Stomach (tissue), 19 donors: ENCODE measurements at places on chromosomes 16 and 17. TPM values are rescaled to one million over a fixed set of nuclear protein-coding genes. Genes with fewer than 3 reads are reported as not detected.
A peak's percentile ranks its signal among the peaks of the same experiment; 100 is the strongest.

Gene DDX52
- 40.0 TPM for total RNA-seq

DNA sequence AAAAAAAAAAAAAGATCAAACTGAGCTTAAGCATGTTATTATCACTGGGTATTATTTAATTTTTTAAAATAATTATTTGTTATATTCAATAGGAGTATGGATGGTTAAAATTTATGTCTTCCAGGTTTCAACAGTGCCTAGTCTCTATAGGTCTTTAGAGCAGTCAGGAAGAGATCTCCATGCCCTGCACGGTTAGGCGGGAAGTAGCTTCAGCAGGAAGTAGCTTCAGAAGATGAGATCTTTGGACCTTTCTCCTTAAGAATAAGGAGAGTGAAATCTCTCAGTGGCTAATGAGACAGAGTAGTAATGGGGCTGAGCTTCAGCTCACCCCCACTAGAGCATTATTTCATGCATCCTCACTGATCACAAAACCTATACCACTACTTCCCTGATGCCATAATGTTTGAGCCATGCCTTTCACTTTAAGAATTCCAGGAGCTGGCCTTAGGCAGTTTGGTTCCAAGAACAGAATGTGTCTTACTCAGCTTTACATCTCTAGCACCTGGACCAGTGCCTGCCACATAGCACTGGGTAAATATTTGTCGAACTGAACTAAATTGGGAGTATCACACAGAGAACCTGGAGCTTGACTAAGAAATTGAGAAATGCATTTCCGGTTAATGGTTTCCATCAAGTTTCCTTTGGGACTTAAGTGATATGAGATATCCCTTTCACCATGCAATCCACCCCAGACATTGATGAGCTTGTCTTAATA lies 43.5 kb downstream of the SCPEP1 start:
- peak overlapping the region; percentile 61 for H3K27ac ChIP-seq
- peaks cover 37% of the 10 kb centered on the region for H3K4me1 ChIP-seq
- H3K36me3 ChIP-seq, result no peaks in the 10 kb centered on the region
- H3K27me3 ChIP-seq, result no peaks in the 10 kb centered on the region

DNA sequence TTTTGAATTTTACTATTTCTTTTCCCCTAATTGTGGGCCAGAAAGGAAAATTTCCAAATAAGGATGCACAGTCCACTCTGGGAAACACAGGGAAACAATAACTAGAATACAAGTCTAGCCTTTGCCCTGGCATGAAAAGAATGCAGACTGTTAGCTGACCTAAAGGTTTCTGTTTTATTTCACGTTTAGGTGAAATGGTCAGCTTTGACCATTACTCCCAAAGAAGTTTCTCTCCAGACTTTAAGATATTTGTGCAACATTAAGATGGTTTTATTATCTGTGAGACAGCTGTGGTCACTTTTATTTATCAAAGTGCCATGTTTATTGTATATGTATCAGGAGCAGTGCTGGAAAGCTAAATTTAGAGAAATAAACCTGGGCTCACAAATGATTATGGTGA lies 163.9 kb downstream of the SPECC1 start:
- H3K4me1 ChIP-seq, result peaks cover 10% of the 10 kb centered on the region
- no peak for DNase-seq
- H3K4me3 ChIP-seq, result no peak overlapping the region
- H3K27ac ChIP-seq, result peak overlapping the region; percentile 33

Gene C1QTNF1
- total RNA-seq, result 20.3 TPM

DNA sequence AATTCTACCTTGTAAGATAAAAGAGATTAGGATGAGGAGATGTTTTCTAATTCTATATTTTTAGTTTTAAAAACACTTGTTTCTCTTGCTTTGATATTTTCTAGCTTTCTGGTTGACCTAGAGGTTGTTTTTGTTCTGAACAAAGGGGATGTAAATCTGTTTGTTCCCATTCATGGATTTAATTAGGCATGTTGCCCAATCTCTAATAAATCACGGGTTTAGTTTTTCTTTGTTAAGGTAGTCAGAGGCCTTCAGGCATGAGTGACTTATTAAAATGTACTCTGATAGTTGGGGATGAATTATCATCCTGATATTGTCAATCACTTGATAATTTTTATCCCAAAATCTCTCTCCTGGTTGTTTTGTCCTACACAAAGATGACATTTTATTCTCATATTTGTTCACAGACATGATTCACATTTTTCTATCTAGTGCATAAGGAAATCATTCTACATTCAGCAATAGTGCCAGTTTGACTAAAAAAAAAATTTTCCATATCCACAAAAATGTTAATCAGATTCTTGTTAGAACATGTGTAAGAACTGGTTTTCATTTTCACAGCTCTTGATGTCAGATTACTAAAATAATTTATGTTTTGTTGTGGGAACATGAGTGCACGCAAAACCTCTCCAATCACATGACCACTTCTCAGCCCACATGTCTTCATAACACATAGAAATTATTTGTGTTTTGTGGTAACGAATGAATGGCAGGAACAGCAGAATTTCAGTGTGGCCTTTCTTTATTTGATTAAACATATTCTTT lies 95.7 kb upstream of the AKTIP start:
- H3K27ac ChIP-seq, result no peak overlapping the region
- H3K27me3 ChIP-seq, result no peaks in the 10 kb centered on the region
- no peaks in the 10 kb centered on the region for H3K4me1 ChIP-seq
- no peaks in the 10 kb centered on the region for H3K36me3 ChIP-seq
- H3K4me3 ChIP-seq, result no peak overlapping the region

DNA sequence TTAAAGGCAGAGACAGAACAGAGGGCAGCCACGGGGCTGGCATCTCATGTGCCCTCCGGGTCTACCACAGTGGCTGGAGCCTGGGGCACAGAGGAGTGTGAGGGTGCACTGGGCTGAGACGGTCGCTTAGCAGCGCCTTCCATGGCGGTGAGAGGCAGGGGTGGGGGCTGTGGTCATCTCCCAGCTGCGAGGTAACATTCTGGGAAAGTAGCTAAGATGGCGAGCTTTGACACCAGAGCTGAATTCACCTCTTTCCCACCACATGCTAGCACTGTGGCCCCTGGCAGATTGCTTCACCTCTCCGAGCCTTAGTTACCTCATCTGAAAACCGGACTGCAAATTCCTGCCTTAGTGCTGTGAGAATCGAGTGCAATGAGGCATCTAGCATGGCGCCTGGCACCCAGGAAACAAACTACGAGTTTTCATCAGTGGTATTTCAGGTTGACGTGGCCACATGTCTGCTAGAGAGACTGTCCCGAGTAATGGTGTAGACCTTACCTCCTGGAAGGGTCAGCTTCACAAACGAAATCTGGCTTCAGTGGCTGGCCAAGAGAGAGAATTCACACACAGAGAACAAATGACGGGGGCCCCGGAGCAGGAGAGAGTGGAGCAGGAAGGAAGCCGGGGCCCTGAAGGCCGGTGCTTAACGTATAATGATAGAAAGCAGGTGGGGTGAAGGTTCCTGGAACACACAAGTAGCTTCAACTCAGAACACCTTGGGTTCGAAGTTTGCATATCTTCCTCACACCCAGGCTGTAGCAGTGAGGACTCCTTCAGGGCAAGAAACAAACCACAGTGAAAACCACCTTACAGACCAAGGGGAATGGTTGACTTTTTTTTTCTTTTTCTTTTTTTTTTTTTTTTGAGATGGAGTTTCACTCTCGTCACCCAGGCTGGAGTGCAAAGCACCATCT lies 63.9 kb upstream of the RPH3AL start:
- H3K4me3 ChIP-seq, result peak overlapping the region; percentile 5
- H3K4me1 ChIP-seq, result peaks cover 22% of the 10 kb centered on the region

Gene ZP2
- not detected for total RNA-seq

GRCh38 chr17:48187872-48188608 lies 80.5 kb downstream of the SNX11 start:
- H3K27me3 ChIP-seq, result no peaks in the 10 kb centered on the region
- H3K4me3 ChIP-seq, result no peak overlapping the region
- no peaks in the 10 kb centered on the region for H3K4me1 ChIP-seq
- no peak for DNase-seq
- H3K27ac ChIP-seq, result no peak overlapping the region
- no peaks in the 10 kb centered on the region for H3K36me3 ChIP-seq

DNA sequence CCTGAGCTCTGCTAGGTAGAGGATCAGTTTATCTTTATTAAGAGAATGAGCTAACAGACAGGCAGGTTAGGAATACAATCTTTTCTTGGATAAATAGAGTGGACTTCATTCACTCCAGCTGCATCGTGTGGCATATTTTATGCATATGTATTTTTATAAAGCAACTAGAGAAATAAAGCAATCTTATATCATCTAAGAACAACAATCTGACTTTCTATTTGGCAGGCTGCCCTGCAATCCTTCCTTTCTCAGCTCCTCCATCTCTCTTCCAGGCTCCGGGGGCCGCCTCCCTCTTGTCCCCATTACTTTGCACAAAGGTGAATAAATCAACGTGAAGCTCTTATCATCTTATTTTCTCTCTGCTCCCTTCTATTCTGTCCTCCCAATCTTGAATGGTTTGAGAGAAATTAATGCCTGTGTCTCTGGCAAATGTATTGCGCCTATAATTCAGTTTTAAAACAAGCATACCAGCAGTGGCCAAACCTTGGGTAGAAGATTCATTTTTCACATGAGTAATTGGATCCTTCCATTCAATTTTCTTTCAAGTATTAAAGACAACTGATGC lies 64.5 kb downstream of the HS3ST3A1 start:
- no peak overlapping the region for H3K27ac ChIP-seq
- no peak overlapping the region for H3K4me3 ChIP-seq
- H3K4me1 ChIP-seq, result no peaks in the 10 kb centered on the region
- H3K36me3 ChIP-seq, result no peaks in the 10 kb centered on the region
- H3K27me3 ChIP-seq, result no peaks in the 10 kb centered on the region

DNA sequence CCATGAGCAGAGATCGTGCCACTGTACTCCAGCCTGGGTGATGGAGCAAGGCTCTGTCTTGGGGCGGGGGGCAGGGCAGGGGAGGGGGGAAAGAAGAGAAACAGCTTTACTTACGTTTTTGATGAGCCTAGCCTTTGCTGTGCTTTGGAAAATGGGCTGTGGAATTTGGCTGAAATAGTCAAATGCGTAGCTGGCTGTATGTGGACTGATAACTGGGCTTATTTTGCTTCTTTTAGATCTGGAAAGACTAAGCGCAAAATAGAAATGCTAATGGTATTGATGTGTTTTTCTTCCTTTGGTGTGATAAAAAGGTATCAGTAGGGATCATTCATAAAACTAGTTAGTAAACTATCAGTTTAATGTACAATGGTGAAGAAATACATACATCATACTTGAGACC lies 346.4 kb downstream of the WWOX start:
- H3K27me3 ChIP-seq, result no peaks in the 10 kb centered on the region
- peaks cover 21% of the 10 kb centered on the region for H3K4me1 ChIP-seq
- no peak overlapping the region for H3K27ac ChIP-seq
- H3K4me3 ChIP-seq, result no peak overlapping the region
- no peaks in the 10 kb centered on the region for H3K36me3 ChIP-seq

GRCh38 chr17:46001390-46002310 lies 2.6 kb downstream of the STH start:
- H3K4me3 ChIP-seq, result no peak overlapping the region
- no peaks in the 10 kb centered on the region for H3K27me3 ChIP-seq
- DNase-seq, result no peak
- H3K27ac ChIP-seq, result no peak overlapping the region

Gene RRN3
- total RNA-seq, result 14.2 TPM

GRCh38 chr17:16282522-16282921 lies 65.5 kb downstream of the PIGL start:
- peaks cover 23% of the 10 kb centered on the region for H3K4me1 ChIP-seq
- H3K27ac ChIP-seq, result no peak overlapping the region
- no peaks in the 10 kb centered on the region for H3K27me3 ChIP-seq
- H3K36me3 ChIP-seq, result no peaks in the 10 kb centered on the region

- no peak for DNase-seq
- H3K27me3 ChIP-seq, result peaks cover 46% of the 10 kb centered on the region
- no peak overlapping the region for H3K4me3 ChIP-seq
- no peaks in the 10 kb centered on the region for H3K36me3 ChIP-seq
Measured at GRCh38 chr17:43988301-43988700, 16.1 kb upstream of the NAGS start.

- H3K27me3 ChIP-seq, result no peaks in the 10 kb centered on the region
- no peaks in the 10 kb centered on the region for H3K36me3 ChIP-seq
- peaks cover 40% of the 10 kb centered on the region for H3K4me1 ChIP-seq
- H3K4me3 ChIP-seq, result peak overlapping the region; percentile 70
- peak overlapping the region; percentile 82 for H3K27ac ChIP-seq
- no peak for DNase-seq
Measured at GRCh38 chr17:21275047-21275578, 9.4 kb upstream of the MAP2K3 start.

DNA sequence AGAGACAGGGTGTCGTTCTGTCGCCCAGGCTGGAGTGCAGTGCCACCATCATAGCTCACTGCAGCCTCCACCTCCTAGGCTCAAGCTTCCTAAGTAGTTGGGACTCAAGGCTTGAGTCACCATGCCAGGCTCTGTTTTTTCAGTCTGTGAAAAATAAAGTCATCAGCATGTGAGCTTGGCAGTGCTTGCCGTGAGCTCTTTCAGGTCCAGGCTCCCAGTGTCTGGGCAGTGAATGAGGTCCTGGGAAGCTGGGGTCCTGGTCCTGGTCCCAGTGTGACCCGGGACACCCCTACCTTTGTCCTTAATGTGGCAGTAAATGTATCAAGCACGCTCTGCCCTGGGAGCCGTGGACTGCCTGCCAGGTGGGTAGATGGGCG lies 22.9 kb upstream of the RPL13 start:
- H3K4me1 ChIP-seq, result no peaks in the 10 kb centered on the region
- H3K4me3 ChIP-seq, result no peak overlapping the region
- H3K27ac ChIP-seq, result no peak overlapping the region
- H3K36me3 ChIP-seq, result peaks cover 56% of the 10 kb centered on the region
- DNase-seq, result no peak

- DNase-seq, result no peak
- H3K4me3 ChIP-seq, result peak overlapping the region; percentile 50
- H3K27me3 ChIP-seq, result peaks cover 14% of the 10 kb centered on the region
- H3K4me1 ChIP-seq, result no peaks in the 10 kb centered on the region
Measured at GRCh38 chr17:44354582-44355561, 8.8 kb downstream of the FAM171A2 start.

DNA sequence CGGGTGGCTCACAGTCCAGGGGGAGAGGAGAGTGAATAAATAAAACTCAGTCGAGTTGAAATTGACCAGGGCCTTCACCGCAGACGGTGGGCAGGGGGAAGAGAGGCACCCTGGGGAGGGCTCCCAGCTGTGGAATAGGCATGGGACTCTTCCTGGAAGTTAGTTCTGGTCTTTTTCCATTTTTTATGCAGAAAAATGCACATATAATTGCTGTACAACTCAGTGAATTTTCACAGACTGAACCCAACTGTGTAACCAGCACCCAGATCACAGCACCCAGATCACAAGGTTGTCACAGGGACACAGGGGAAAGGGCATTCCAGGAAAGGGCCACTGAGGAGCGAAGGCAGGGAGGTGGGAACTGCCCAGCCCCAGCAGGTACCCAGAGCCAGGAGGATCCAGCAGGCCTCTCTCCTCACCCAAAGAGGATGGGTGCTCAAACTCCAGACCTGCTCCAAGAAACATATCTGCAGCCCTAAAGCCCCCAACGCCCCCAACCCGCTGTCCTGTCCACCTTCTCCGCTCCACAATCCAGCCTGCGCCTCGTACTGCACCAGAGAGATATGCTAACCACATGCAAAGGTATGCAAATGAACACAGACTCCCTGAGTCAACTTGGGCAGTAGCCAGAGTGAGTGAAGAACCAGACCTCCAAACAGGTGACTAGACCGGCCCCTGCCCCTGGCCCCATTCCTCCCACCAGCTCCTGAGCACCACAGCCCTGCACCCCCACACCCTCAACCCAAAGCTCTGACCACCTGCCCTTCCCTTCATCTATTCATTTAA lies 29.1 kb upstream of the EIF1 start:
- no peaks in the 10 kb centered on the region for H3K27me3 ChIP-seq
- no peak overlapping the region for H3K4me3 ChIP-seq
- peaks cover 22% of the 10 kb centered on the region for H3K4me1 ChIP-seq
- H3K27ac ChIP-seq, result no peak overlapping the region

GRCh38 chr16:67169011-67169451 lies 1.3 kb upstream of the NOL3 start:
- H3K36me3 ChIP-seq, result no peaks in the 10 kb centered on the region
- H3K4me1 ChIP-seq, result peaks cover 56% of the 10 kb centered on the region
- no peaks in the 10 kb centered on the region for H3K27me3 ChIP-seq
